Stimulated activated effector memory CD8-positive, alpha-beta T cell treated with anti-CD3 and anti-CD28 coated beads, Interleukin-12 subunit alpha, Interleukin-12 subunit beta, amount 100 ng/mL, for 72 hours (primary cell): ENCODE measurements at places on chromosomes 6 and 20.

GRCh38 chr6:31068669-31069340 lies 43.6 kb downstream of the C6orf15 start:
- DNase-seq = peak; percentile 63

GRCh38 chr6:105326833-105327770 lies 75.8 kb downstream of the PREP start:
- no peak for DNase-seq

- no peak for DNase-seq
Measured at GRCh38 chr6:5665667-5666066, 341.1 kb downstream of the NRN1 start.

DNA sequence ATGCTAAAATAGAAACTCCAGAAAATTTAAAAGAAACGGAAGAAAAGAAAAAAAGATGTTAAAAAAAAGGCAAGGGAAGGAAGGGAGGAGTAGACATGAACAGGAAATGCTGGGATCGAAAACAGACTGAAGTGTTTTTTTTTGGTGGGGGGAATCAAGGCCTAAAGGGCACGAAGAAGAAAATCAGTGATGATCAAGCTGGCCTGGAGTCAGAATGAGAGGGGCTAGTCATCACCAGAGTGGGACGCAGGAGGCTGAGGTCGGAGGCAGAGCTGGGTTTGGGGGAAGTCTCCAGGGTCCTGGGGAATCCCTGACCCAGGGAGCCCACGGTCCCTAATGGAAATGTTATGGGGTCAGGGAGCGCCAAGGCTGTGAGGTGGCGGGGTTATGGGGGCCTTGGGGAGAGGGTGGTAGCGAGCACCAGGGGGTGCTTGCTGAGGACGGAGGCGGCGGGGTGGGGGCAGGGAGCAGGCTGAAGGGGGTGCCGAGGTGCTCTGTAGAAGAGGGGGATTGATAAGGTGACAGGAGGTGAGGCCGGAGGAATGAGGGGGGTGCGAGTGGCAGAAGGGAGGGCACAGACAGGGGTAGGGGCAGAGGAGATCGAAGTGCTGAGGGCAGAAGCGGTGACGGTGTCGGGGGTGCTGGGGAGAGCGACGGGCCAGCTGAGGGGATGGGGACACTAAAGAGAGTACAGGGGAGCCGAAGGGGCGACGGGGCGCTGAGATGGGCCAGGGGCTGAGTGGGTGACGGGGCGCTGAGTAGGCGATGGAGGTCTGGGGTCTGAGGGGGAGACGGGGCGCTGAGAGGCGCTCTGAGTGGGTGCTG lies 684 bp downstream of the ZNFX1 start:
- peak; percentile 84 for DNase-seq

- DNase-seq = no peak
Measured at GRCh38 chr20:51679254-51679921, 88.8 kb downstream of the ATP9A start.

DNA sequence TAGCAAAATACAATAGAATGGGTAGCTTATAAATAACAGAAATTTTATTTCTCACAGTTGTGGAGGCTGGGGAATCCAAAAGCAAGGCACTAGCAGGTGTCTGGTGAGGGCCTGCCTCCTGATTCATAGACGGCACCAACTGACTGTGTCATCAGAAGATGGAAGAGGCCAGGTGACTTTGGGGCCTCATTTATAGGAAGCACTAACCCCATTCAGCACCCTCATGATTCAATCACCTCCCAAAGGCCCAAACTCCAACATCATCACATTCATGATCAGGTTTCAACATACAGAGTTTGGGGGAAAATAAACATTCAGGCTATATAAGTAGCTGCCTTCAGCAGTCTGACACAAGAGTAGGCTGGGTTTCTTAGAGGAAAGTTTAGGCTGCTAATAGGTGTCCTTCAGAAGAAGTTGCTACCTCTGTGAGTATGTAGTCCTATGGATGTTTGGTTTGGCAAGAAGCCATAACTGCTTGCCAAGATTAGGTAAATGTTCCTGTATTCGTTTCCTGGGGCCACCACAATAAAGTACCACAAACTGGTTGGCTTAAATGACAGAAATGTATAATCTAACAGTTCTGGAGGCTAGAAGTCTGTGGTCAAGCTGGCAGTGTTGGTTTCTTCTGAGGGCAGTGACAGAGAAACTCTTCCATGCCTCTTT lies 48.8 kb downstream of the NT5E start:
- DNase-seq = no peak

DNA sequence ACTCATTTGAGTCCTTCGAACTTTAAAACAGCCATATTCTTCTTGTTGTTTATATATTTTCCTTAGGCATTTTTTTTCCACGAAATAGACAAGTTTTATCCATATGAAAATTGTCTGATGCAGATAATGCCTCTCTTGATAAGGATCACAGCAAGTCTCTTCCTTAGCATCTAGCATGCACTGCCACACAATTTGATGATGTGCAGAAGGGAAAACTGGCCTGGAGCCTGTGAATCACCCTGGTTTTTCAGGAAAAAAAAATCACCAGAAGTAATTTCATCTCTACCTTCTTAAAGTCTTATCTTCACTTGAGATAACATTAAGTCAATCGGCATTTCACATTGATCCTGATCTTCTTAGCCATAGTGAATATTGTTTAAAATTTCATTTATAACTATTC lies 199.8 kb downstream of the TENT5A start:
- no peak for DNase-seq

DNA sequence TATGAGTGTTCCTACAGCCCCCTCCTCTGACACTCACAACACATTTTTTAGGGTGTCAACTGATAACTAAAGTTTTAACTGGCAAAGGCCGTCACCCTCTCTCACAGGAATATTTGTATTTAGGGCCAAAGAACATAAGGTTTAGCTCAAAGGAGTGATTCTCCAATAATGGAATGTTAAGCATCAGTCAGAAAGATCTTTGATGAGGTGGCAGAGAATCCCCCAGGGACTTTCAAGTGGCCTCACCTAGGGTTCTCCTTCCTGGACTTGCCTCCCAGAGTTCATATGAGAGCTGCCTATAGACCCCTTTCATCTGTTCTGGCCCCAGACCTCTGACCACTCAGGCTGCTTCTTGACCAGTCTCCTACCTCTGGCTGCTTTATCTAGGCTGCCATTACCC lies 7.4 kb upstream of the SCUBE3 start:
- no peak for DNase-seq

GRCh38 chr6:71258078-71258866 lies 30.3 kb upstream of the OGFRL1 start:
- no peak for DNase-seq

DNA sequence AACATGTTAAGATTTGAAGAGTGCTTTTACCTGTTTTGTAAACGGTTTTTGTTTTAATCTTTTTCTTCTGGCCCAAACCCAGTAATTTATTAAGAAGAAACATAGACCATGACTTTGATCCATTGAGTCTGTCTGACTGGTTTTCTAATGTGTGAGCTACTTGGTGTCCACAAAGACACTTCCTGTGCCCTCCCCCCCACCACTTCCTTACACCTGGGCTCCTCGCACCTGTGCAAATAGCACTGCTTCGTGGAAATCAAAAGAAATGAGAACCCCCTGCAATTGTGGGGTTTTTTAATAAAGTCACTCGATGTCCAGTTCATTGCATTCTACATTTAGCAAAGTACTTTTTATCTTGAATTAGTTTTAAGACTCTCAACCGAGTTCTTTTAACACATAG lies 65.5 kb downstream of the SMOC2 start:
- no peak for DNase-seq

DNA sequence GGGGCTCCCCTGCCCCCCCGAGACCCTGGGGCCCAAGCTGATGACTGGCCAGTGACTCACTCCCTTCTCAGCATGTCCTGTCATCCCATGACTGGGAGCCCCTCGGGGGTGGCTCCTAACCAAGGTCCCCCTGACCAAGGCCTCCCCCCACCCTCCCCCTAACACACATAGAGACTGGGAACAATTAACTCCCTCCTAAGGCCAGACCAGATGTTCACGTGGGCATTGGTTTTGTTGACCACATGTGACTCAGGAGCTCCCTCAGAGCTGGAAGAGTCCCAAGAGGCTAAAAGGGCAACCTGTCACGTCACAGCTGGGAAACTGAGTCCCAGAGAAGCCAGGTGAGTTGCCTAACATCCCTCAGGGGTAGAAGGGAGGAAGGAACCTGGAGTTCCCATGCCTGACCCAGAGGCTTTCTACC lies 10.6 kb upstream of the CCN5 start:
- DNase-seq = no peak
